ENCODE measurements at places on chromosomes 3 and 15.
A peak's percentile ranks its signal among the peaks of the same experiment; 100 is the strongest.

GRCh38 chr3:185361920-185362319 is 1.0 kb upstream of the MAP3K13 start:
- no peak overlapping the region for H3K4me3 ChIP-seq
- H3K27ac ChIP-seq = no peak overlapping the region
- H3K4me1 ChIP-seq = peaks cover 19% of the 10 kb centered on the region
- H3K27me3 ChIP-seq = peaks cover 48% of the 10 kb centered on the region
- DNase-seq = no peak

DNA sequence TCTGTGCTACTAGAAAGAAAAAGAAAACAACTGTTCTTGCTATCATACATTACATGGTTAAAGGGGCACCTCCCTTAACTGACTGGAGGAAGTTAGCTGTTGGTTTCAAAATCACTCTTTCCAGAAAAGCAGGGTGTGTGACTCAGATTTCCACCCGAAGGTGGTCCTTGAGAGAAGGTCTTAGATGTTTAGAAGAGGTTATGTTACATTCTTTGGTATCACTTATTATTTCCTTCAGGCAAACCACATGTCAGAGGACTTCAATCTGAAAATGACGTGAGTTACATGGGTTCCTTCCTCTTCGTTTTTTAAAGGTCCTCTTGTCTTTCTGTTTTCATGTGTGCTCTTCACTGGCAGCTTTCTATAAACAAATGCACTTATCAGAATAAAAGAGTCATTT is 307.9 kb upstream of the CBLB start:
- DNase-seq = no peak
- no peak overlapping the region for H3K27ac ChIP-seq
- H3K27me3 ChIP-seq = no peaks in the 10 kb centered on the region
- H3K4me1 ChIP-seq = no peaks in the 10 kb centered on the region
- H3K36me3 ChIP-seq = no peaks in the 10 kb centered on the region

GRCh38 chr3:42014458-42014920 is 52.6 kb upstream of the ULK4 start:
- peak overlapping the region; percentile 96 for H3K4me3 ChIP-seq
- H3K27me3 ChIP-seq = no peaks in the 10 kb centered on the region
- DNase-seq = no peak
- H3K27ac ChIP-seq = peak overlapping the region; percentile 14
- H3K36me3 ChIP-seq = no peaks in the 10 kb centered on the region

- no peaks in the 10 kb centered on the region for H3K36me3 ChIP-seq
- H3K4me3 ChIP-seq = no peak overlapping the region
- H3K27me3 ChIP-seq = no peaks in the 10 kb centered on the region
- H3K4me1 ChIP-seq = no peaks in the 10 kb centered on the region
Measured at GRCh38 chr3:77372018-77372417, 332.1 kb downstream of the ROBO2 start.

- no peak for DNase-seq
- H3K4me3 ChIP-seq = no peak overlapping the region
- H3K27me3 ChIP-seq = no peaks in the 10 kb centered on the region
- H3K27ac ChIP-seq = no peak overlapping the region
Measured at GRCh38 chr3:23691357-23691895, 114.3 kb upstream of the UBE2E1 start.

DNA sequence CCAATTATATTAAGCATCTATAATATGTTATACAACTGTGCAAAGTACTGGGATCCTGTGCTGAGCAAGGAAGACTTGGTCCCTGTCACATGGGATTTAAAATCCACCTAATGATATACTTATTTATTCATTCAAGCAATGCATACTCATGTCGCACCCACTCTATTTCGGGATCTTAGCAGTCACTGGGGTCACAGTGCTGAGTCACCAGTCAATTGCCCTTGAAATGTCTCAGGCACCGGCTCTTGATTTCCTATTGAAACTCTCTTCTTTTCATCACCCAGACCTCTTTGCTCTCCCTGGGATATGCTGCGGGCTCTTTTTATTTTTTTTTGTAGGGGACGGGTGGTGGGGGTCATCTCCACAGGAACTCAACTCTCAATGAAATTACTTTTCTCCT is 194.5 kb upstream of the GAP43 start:
- peaks cover 2% of the 10 kb centered on the region for H3K36me3 ChIP-seq
- H3K4me1 ChIP-seq = peaks cover 13% of the 10 kb centered on the region
- H3K4me3 ChIP-seq = peak overlapping the region; percentile 5
- DNase-seq = no peak
- H3K27ac ChIP-seq = peak overlapping the region; percentile 23
- H3K27me3 ChIP-seq = no peaks in the 10 kb centered on the region

DNA sequence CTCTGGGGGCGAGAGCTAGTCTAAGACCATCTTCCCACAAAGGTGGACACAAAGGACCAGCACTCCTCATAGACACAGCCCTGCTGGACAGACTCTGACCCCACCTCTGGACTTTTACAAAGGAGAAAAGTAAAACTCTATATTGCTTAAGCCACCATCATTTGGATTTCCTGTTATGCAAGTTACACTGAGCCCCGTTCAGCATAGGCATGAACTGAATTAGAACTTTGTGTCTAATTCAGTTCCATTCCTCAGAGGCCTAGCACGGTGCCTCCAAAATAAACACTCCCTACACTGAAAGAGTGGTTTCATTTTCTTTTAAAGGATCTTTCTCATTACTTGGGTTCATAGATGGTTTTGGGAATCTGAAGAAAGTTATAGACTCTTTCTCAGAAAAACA is 79.2 kb upstream of the OCA2 start:
- no peak overlapping the region for H3K4me3 ChIP-seq
- H3K36me3 ChIP-seq = peaks cover 14% of the 10 kb centered on the region
- H3K27ac ChIP-seq = no peak overlapping the region

DNA sequence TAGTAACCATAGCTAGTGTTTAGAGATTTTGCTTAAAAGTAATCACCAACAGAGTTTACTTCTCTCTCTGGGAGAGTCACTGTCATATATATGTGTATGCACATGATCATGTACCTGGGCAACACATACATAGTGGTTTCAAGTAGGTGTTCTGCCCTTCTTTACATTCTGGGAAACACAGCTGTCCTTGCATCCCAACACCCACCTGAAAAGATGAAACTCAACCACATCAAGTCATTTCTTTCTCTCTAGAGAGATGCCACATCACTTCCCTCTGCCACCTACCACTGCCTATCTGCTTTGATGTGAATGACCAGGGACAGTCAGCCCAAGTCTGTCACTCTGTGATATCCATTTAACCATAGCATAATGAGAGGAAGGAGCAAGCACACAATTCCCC is 155.8 kb upstream of the GADL1 start:
- no peaks in the 10 kb centered on the region for H3K27me3 ChIP-seq
- H3K36me3 ChIP-seq = no peaks in the 10 kb centered on the region
- no peak for DNase-seq
- no peak overlapping the region for H3K4me3 ChIP-seq
- no peaks in the 10 kb centered on the region for H3K4me1 ChIP-seq

GRCh38 chr3:168973206-168973605 is 690.3 kb downstream of the MECOM start:
- H3K27ac ChIP-seq = no peak overlapping the region
- H3K4me1 ChIP-seq = peaks cover 8% of the 10 kb centered on the region
- H3K27me3 ChIP-seq = no peaks in the 10 kb centered on the region
- H3K36me3 ChIP-seq = no peaks in the 10 kb centered on the region
- no peak for DNase-seq
